Stomach (tissue), 19 donors: ENCODE measurements at places on chromosomes 1 and 21. TPM values are rescaled to one million over a fixed set of nuclear protein-coding genes. Genes with fewer than 3 reads are reported as not detected.

Gene TLR5
- 5.4 TPM for polyA plus RNA-seq

Gene KHDC4
- 26.1 TPM for polyA plus RNA-seq

Gene EPHA8
- polyA plus RNA-seq: not detected

Gene SERPINC1
- not detected for polyA plus RNA-seq

- no peak for DNase-seq
These were observed 1.5 kb downstream of the CPTP start for GRCh38 chr1:1326075-1326605.
